ENCODE measurements at places on chromosomes 1 and 21. TPM values are rescaled to one million over a fixed set of nuclear protein-coding genes. Genes with fewer than 3 reads are reported as not detected.

DNA sequence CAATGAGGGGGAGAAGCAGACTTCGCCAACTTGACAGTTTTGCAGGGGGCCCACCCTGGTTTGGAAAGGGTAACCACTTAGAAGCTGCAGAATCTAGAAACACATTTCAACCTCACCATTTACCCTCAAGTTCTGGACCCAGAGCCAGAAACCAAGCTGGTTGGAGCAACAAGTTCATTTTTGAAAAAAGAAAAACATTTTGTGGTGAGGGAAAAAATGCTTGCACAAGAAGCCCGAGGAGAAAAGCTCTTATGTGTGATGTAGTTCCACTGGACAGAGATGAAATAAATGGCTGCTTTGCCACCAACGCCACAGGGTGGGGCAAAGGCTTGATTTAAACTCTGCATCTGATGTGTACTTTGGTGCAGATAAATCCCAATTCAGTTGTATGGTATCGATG, 10.6 kb upstream of the NGF start:
- no peak for DNase-seq

MEGF6 gene
- 43.4 TPM for total RNA-seq

CHTOP gene
- 69.4 TPM for total RNA-seq

CATSPERE gene
- 0.72 TPM for total RNA-seq

All from mucosa of gallbladder (tissue), 1 donor.